Fibroblast of villous mesenchyme (primary cell): ENCODE measurements at places on chromosomes 12 and 14.

DNA sequence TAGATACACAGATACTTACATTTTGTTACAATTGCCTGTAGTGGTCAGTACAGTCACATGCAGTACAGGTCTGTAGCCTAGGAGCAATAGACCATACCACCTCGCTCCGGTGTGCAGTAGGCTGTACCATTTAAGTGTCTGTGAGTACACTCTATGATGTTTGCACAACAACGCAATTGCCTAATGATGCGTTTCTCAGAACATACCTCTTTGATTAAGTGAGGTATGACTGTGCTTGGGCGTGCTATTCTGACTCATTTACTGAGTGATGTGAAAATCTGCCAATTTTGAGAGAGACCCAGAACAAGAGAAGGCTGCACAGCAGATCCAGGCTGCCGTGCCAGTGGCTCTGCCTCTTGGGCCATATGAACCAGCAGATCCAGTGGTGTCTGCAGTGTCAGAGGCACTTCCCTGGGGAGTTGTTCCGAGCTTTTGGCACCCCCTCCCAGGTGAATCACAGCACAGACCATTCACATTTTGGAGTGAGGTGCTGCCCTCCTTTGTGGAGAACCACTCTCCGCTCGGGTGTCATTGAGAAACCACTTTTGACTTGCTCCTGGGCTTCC is 20.4 kb downstream of the DLK1 start:
- DNase-seq, result peak; percentile 92

- no peak for DNase-seq
These were observed 38.3 kb downstream of the NIN start for GRCh38 chr14:50792634-50793068.

DNA sequence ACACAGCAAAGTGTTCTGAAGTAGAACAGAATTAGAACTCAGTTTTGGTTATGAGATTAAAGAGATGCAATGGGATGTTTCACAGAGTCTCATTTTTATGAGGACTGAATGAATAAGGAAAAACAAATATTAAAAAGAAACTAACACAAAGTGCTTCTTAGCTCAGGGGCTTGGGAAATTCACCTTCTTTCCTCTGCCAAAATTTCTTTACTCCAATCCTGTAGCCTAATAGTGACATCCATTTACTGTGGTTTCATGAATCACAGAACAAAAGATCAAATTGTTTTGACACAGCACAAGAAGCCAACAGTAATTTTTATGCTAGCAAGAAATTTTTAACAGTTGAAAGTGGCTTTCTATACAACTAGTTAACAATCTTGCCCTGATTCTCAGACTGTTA is 37.7 kb downstream of the AREL1 start:
- DNase-seq, result no peak

DNA sequence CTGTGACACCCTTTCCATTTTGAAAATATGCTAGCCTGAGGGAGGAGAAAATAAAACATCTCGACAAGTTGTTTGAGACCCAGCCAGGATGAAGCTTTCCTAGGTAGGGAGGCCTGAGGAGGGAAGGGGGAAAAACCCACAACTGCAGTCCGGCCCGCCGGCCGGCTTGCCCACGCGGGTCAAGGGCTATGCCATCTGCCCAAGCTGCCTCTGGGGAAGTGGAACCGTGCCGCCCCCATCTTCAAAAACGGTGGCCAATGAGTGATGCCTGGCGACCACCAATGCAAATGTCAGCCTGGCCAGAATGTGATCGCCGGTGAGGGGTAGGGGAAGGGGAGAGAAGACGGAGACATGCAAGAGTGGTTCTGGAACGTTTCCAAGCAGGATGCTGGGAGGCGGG is 263.5 kb upstream of the ALG10B start:
- no peak for DNase-seq

GRCh38 chr14:85057221-85057620 is 472.7 kb upstream of the FLRT2 start:
- no peak for DNase-seq

DNA sequence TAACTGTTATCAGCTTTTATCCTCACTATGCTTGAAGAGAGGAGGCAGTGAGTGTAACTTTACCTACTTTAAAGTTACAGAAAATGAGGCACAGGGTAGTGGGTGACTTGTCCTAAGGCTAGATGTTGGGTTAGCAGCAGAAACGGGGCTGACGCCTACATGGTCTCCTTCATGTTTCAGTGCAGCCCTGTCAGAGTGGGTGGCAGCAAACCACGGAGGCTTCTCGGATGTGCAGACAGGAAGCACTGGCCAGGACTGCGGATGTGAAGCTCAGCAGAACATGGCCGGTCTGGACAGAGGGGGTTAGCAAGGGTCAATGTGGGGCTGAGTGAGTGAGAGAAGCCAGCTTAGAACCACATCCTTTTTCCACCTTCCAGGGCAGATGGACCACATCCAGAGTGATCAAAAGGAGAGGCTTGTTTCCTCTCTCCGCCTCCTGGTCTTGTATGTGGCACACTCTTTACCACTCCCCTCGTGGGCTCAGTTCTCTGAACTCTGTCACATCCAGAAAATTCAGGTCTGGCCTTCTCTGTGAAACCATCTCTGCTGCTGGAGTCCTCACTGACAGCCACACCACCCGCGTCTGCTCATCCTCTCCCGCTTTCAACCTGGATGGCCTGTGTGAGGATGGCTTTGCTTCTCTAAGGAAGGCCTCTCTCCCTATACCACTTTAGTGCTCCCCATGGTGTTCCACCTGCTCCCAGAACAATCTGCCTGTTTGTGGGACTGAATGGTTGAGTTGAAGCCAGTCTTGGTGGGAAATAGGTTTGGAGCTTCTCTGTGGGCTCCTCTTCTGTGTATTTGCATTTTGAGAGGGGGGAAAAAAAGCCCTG is 14.1 kb downstream of the SUSD6 start:
- peak; percentile 59 for DNase-seq

- DNase-seq, result peak; percentile 74
These were observed 98.5 kb upstream of the TMPO start for GRCh38 chr12:98416845-98417244.

DNA sequence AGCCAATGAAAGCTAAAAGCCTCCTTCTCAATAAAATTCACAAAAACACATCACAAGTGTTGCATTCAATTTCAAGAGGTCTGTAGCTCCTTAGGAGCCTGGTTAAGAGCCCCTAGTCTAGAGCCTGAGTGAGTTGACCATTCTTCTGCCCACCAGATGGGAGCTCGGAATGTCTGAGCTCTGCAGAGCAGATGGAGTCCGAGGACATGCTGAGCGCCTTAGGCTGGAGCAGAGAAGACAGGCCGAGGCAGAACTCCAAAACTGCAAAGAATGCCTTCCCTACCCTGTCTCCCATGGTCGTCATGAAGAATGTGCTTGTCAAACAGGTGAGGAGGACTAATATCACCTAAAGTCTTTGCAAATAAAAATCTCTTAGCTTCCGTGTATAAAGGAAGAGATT is 11.6 kb downstream of the CIPC start:
- no peak for DNase-seq

GRCh38 chr14:79511146-79511545 is 700.2 kb downstream of the DIO2 start:
- no peak for DNase-seq

GRCh38 chr14:50308363-50308915 is 3.6 kb downstream of the L2HGDH start:
- peak; percentile 50 for DNase-seq

- DNase-seq, result peak; percentile 84
These were observed 4.2 kb downstream of the SCNN1A start for GRCh38 chr12:6370994-6371754.

- no peak for DNase-seq
These were observed 14.2 kb upstream of the WDR20 start for GRCh38 chr14:102125546-102125945.

DNA sequence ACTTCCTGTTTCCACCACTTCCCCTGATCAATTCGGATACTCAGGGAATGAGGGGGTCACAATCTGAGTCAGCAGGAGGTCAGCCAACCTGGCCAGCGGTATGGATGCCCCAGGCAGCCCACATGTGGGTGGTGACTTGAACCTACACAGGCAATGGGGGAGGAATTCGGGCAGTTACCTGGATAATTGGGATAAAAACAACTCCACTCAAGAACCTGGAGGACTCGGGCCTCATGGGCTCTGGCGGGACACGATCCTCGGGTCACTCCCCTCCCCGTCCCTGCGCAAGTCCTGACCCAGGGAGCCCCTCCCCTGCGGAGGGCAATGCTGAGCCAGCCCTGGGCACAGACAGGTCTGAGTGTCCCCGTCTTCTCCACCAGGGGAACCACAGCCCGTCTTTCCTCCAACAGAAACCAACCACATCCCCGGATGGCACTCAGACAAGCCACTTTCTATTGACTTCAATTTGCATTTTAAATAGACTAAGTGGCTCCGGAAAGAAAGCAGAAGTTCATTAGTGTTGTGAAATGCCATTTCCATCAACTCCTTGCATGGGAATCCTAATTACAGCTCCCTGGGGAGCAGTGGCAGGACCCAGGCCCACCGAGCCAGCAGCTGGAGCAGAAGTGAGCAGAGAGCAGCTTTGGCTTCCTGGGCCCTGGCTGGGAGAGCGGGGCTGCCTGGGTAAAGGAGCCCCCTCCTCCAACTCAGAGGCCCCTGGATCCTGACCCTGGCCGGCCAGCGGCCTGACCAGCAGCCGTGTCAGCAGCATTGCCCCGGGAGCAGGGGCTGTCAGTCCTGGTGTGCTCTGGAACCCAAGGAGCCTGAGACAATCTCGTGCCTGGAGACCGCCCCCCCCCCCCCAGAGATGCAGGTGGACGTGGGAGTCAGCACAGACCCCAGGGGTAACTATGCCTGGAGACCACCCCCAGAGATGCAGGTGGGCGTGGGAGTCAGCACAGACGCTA is 374.1 kb downstream of the ADGRD1 start:
- DNase-seq, result no peak

GRCh38 chr14:65211341-65211987 is 109.1 kb upstream of the MAX start:
- DNase-seq, result peak; percentile 88

DNA sequence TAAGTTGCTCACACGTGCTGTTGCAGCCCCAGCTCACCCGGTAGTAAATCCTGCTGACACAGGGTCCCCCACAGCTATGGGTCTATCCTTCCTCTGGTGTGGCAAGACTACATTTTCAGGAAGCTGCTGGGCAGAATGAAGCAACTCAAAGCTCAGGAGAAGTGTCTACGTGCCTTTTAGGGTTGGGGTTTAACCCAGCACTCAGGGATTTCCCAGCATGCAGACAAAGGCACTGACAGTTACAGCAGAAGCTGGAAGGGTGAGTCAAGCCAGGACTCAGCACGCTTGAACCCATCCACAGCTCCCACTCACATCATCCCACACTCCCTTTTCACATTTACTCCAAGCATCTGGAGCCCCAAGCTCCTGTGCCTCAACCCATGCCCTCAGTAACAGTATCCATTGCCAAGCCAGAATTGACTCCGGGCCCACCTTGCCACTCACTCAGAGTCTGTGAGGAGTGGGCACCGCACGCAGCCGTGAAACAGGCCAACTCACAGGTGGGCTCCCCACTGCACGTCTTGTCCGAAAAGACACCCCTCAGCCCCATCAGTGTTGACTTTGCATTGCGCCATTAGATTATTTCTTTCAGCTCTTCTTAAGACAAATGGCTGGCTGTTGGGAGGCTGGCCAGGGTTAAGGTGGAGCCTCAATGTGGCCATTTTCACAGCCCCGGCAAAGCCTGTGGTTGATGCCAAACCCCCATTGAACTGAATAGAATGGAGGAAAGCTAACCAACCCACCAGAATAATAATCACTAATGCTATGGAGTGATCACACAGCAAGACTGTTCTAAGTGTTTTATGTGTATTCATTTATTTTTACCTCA is 59.6 kb downstream of the ZFP36L1 start:
- DNase-seq, result peak; percentile 30

GRCh38 chr14:67746927-67747326 is 45.2 kb downstream of the RDH12 start:
- DNase-seq, result no peak

DNA sequence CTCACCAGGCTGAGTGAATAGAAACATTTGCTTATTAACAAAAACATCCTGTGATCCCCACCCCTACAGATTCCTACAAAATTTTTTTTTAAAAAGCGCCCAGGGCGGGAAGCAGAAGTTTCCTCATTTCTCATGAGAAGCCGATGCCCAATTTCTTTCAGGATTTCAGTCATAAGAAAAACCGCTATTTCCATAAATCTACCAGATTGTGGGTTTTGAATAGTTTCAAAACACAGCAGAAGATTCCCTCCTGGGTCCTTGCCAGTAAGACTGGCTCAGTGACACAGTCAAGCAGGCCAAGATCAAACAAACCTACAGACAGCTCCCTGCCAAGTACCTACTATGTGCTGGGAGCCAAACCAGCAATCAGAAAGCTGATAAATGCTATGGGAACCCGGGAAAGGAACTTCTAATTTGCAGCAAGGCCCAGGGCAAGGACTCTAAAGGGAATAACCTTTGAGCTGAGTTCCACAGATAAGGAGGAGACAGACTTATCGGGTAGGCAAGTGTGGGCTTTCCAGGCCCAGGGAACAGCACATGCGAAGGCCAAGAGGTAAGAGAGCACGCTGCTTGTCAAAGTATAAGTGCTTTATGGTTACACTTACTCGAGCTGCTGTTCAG is 68.7 kb downstream of the CCDC88C start:
- DNase-seq, result no peak

DNA sequence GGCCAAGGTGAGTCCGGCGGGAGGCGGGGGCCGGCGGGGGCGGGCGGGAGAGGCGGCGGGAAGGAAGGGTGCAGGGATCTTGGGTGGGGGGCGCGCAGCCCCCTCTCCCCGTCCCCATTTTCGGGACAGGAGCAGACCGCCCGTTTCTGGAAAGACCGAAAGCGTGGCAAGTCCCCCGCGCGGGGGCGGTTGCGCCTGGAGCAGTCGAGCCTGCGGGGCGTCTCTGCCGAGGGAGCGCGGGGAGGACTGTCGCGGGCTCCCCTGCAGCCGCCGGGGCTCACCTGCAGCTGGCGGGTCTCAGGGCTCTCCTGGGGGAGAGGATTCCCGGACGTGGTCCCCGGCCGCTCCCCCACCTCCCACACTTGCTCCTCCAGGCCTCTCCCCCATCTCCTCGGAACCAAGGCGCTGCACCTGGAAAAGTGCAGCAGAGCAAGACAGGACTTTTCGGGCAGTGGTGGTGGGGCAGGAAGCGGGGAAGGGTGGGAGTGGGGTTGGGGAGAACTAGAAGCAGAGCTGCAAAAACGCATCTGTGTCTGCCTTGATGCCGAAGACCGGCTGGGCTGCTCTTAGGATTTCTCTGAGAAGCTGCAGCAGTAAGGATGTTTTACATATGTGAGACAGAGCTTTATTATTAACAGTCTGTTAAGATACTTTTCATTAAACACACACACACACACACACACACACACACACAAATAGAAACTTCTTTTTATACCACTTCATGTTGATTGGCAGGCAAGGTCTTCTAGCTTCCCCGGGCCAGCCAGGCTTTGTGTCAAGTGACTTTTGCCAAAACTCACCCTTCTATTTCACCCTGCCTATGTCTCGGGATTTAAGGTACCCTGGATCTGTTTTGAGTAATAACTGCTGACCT is 677 bp downstream of the C12orf75 start:
- DNase-seq, result no peak

GRCh38 chr12:62466018-62466593 is 520 bp upstream of the MON2 start:
- DNase-seq, result peak; percentile 40

GRCh38 chr12:27619308-27619707 is 76.9 kb upstream of the REP15 start:
- peak; percentile 83 for DNase-seq

GRCh38 chr12:80504389-80505163 is 60.5 kb downstream of the PTPRQ start:
- DNase-seq, result peak; percentile 11
